Mammary epithelial cell (primary cell): ENCODE measurements at places on chromosomes 2 and 18. TPM values are rescaled to one million over a fixed set of nuclear protein-coding genes. Genes with fewer than 3 reads are reported as not detected.

The LGALSL gene
- total RNA-seq, result 11.8 TPM

The MTCL1 gene
- total RNA-seq, result 33.5 and 55.1 TPM in 2 replicates

The MPP4 gene
- total RNA-seq, result 0.50 TPM

The LYPD6 gene
- total RNA-seq, result 0.45 TPM in 1 of 2 replicates, not detected in the other

The NLRC4 gene
- not detected for total RNA-seq

The WIPF1 gene
- total RNA-seq, result 1.0 TPM

The CNDP1 gene
- total RNA-seq, result under 0.01 TPM

The ELMOD3 gene
- 23.0 TPM for total RNA-seq
